ENCODE measurements at places on chromosomes 5 and 9.

- no peak for DNase-seq
These were observed 110.2 kb downstream of the TRIM32 start for GRCh38 chr9:116797276-116797675.

DNA sequence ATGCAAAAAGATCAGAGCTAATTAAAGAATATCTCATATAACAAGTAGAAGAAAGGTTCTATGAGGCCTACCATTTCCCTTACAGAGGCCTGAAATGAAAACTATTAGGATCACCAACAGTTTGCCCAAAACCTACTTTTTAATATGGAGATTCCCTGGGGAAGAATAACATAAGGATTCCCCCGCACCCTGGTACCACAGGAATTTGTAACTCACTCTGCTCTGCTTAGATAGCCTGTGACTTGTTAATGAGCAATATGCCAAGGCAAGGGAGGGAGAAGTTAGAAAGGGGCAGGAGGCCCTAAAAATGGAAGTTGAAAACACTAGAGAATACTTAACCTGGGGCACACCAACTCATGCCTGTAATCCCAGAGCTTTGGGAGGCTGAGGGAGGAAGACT lies 107.0 kb downstream of the CDH6 start:
- no peak for DNase-seq

GRCh38 chr5:97418462-97418861 lies 235.4 kb upstream of the RIOK2 start:
- no peak for DNase-seq

DNA sequence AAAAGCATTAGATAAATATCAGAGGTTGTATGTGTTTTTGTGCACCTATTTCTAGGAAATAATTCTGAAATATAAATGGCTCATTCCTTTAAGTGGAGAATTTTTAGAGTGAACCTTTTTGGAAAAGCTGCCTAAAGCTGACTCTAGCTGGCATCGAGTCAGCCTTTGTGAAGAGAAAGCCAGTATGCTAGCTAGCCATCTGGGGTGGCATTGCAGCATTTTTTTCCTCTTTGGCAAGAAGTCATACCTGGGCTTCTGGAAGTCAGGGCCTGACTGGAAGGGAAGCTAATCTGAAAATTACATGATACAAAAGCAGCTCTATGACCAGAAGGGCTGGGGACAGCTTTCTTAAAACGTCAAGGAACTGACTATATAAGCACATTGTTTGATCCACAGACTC lies 19.7 kb downstream of the ANP32B start:
- DNase-seq: no peak

GRCh38 chr5:129362456-129362855 lies 97.6 kb upstream of the ADAMTS19 start:
- no peak for DNase-seq

- DNase-seq: no peak
These were observed 852.7 kb upstream of the DMAC1 start for GRCh38 chr9:8652255-8652654.

DNA sequence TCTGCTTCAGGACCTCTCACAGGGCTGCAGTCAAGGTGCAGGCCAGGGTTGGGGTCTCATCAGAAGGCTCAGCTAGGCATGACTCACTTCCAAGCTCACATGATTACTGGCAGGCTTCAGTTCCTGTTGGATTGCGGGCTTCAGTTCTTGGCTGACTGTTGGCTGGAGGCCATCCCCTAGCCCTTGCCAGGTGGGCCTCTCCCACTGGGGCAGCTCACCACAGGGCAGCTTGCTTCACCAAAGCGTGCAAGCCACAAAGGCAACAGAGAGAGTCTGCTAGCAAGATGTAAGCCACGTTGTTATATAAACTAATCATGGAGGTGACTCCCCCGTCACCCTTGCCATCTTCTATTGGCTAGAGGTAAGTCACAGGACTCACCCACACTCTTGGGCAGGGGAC lies 14.4 kb downstream of the CPLX2 start:
- no peak for DNase-seq

DNA sequence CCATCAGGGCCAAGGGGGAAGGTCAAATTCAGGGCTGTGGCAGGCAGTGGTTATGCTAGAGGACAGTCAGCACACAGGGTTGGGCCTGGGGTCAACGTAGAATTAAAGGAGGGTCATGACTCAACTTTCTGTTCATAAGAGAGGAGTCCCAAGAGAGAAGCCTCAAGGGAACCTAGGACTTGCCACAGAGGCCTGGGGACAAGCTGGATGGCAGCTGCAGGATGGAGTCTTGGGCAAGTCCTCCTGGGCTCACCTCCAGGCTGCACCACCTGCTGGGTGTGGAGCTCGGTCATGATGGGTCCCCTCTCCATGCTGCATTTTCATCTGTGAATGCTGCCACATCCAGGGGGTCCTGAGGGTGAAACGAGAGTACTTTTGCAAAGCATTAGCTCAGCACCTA lies 9.0 kb upstream of the WNK2 start:
- no peak for DNase-seq

DNA sequence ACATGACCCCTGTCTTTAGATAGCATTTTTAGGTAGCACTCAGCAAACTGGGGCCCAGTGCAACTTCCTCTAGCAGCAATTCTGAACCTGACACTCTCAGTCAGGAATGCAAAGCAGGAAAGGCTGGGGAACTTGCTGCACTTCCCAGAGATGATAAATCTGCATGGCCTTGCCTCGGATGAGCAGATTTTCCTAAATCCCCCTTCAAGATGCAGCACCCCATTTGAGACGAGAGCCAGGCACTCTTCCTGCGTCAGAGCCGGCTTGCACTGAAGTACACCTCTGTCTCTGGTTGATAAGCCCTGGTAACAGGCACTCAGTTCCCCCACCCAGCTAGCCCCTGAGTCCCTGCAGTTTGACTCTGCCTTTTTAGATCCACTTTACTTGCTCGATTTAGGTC lies 296.7 kb upstream of the PANK3 start:
- DNase-seq: no peak

GRCh38 chr9:33287087-33287490 lies 3.2 kb upstream of the NFX1 start:
- peak; percentile 67 for DNase-seq

GRCh38 chr5:65102371-65102975 lies 333.7 kb downstream of the CWC27 start:
- no peak for DNase-seq

DNA sequence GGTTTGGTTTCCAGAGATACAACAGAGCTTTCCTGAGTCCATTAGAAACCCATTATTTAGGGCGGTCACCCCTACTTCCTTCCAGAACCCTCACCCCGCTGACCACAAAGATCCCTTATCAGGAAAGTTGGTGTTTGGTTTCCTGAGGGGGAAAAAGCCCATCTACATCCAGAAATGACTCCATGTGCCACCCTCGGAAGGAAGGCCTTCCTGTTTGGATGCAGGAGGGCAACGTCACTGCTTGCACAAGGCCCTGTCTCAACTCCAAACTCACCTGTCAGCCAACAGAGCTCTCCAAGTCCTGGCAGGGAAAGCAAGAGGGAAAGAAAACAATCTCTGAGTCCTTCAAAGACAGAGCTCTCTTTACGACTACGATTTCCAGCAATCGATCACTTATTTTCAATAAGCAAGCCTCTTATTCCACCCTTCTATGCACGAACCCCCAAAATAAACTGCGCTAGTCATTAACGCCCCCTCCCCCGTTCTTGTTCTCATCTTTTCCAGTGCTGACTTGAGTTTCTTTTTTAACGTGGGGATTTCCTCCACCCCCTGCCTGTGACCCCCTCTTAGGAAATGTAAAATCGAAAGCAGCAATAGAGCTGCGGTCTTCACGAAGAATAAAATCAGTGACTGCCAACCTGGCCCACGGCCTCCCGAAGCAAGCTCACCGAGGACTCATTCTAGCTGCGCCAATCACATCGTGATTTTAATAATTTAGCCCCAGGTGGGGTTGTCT lies 35.7 kb upstream of the NTNG2 start:
- DNase-seq: no peak

GRCh38 chr5:132235340-132235739 lies 7.7 kb upstream of the P4HA2 start:
- no peak for DNase-seq

DNA sequence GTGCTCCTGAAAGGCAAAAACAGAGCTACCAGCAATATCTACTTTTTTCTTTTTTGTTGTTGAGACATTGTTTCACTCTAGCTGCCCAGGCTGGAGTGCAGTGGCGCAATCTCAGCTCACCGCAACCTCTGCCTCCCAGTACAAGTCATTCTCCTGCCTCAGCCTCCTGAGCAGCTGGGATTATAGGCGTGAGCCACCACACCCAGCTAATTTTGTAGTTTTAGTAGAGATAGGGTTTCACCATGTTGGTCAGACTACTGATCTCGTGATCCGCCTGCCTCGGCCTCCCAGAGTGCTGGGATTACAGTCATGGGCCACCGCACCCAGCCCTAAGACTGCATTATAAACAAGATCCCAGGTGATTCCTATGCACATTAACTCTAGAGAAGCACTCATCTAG lies 17.0 kb downstream of the PLPP1 start:
- no peak for DNase-seq

- no peak for DNase-seq
These were observed 187.4 kb downstream of the FBXL7 start for GRCh38 chr5:15687401-15687800.

DNA sequence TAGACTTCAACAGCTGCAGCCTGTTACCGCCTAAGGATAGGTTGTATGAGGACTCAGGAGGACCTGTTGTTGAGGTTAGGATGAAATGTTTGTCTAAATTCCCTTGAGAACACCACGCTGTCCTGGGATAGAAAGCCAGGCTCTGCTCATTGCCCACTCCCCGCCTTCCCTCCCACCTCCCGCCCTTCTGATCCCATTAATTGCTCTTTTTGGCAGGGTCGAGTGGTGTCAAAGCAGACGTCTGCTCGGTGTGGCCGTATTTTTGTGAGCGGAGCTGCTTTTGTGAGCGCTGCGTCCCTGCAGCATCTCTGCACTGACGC lies 62.3 kb downstream of the SPATA31C2 start:
- no peak for DNase-seq

DNA sequence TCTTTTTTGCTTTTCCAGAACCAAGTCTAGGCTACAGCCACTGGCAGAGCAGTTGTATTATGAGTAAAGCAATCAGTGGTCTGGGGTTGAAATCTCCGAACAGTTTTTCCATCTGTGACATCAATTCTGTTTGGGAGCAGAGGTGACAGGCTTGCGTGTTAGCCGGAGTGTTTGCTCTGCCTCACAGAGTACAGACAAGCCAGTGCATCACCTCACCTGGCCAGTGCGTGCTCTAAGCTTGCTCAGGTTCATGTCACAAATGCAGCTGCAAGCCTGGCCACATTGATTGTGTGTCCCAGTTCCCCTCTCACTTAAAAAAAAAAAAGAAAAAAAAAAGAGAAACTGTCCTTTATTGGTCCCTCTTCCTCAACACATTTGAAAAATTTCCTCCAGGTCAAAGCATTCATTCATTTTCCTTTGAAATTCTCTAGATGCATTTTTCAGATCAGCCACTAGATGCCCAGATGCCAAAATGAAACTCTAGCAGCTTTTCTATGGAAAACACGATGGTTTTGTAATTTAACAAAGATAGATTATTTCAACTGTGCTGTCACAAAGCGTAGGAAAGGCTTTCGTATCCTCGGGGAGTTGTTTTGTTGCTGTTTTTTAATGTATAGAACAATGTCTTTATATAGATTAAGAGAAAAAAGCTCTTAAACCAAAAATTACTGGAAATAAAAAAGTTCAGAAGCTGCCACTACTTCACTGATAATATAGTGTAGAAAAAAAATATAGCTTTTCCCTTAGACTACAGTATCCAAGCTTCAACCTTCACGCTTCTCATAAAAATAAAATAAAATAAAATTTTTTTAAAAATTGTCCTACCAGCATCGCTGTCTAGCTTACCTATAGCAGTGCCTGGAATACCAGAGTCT lies 585.5 kb downstream of the TLE1 start:
- no peak for DNase-seq

DNA sequence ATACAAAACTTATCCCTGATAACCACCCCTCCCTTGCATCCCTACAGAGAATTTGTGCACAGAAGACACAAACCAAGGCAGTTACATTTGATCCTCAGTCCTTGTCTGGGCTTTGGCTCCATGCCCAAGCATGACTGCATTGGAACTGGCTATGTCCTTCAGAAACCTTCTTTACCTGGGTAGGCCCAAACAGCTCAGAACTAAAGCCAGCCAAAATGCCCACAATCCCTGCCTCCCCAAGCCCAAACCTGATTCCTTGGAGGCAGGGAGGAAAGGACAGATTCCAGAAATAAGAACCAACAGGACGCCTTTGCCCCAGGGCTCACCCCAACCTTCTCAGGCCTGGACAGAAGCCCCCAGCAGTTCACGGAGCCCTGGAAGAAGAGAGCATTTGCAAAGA lies 8.2 kb downstream of the IL17B start:
- DNase-seq: no peak

DNA sequence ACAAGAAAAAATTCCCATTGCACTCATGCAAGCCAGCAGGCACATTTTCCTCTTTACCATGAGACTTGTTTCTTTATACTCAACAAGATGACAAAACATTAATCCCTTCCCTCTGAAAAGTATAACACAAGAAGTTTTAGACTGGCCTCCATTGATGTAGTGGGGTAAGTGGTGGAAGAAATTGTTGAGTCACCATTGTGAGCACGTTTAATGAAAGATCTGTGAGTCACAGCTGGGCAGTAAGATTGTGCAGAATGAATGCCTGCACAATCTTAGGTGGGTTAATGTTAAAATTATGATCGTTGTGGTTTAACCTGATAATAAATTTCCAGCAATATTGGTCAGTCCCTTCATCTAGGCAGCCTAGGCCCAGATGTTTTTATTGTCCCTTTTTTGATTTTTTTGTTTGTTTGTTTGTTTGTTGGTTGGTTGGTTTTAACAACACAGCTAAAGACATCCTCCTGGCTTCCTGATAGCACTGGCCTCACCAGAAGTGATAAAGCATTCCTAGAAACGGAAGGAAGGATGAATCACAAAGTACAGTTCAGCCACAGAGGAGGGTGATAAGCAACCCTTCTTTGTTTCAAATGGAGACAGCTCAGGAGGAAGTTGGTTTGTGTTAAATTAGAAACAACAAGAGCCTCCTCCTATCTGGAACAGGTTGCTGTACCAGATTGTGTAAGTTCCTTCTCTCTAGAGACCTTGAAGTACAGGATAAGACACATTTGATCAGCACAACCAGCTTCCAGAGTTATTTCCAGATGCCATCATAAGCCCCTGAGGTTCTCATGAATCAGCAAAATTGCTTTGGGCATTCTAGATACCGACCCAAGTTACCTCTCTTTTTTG lies 40.3 kb downstream of the SLC24A2 start:
- no peak for DNase-seq

- peak; percentile 53 for DNase-seq
These were observed 39.7 kb downstream of the ROPN1L start for GRCh38 chr5:10481241-10481935.
